Left forelimb (tissue), 1 donor: ENCODE measurements at places on chromosomes 16 and 17.
A peak's percentile ranks its signal among the peaks of the same experiment; 100 is the strongest.

- no peak for DNase-seq
These were observed 434 bp upstream of the CPSF4L start for GRCh38 chr17:73261952-73262675.

DNA sequence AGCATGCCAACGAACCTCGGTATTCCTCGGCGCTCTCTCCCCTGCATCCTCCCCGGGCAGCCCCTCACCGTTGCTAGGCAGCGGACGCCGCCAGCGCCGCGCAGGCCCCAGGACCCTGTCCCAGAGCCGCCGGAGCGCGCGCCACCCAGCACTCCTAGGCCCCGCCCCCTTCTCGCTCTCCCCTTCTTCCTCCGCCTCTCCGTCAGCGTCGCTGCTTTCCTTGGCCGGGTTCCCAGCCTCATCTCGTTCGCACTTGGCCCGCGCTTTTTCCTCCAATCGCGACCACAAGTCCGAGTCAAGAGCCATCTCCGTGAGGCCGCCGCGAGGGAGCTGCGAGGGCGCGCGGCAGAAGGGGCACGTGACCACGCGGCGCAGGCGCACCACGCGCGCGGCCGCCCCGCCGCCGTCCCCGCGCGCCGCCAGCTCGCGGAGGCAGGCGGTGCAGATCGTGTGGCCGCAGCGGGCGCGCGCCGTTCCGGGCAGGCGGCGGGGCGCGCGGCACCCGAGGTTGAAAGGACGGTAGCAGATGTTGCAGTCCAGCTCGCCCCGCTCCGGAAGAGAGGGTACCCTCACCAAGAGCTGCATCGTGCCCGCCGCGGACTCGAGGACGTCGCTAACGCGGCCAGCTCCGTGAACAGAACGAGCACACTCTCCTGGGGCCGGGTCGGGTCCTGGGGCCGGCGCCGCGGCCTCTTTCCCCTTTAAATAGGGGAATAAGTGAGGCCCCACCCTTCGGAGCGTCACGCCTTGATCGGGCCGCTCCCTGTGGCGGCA, at the start of gene RNF227:
Gene RNF227 (minus strand): TSS at position 679 of the 774 bp plus-strand sequence. CDS start 94 bp downstream, at position 585.
- DNase-seq: peak; percentile 97

GRCh38 chr17:80637048-80637781, 92.6 kb downstream of the RPTOR start:
- no peak for DNase-seq

DNA sequence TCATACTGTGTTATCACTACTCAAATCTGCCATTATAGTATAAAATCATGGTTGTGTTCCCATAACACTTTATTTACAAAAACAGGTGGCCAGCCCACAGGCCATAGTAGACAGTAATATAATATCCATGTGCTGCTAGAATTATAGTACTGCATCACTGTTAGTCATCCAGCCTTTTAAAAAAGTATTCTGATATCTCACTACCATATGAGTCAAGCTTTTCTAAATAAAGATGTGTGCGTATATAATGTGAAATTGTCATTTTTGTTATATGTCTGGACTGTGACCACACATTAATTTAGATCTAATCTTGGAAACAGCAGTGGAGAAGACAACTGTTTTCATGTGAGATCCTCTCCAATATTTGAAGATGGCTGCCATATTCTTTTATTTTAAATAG, 1049.1 kb upstream of the GOT2 start:
- no peak for DNase-seq

DNA sequence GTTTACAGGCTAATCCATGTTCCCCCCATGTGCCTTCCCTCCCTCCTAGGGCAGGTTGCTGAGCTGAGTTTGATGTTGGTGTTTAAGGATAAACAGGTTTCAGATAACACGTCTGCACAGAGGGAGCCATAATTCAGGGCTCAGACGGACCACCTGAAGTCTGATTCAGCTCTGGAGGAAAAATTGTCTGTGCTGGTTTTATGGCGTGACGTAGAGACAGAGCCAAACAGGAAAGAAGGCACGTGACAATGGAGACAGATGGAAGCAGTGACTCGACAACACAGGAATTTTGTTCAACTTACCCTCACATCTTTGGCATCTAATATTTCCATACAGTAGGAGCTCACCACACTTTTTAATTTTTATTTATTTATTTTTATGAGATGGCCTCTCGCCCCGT, 10.7 kb upstream of the USP10 start:
- no peak for DNase-seq

DNA sequence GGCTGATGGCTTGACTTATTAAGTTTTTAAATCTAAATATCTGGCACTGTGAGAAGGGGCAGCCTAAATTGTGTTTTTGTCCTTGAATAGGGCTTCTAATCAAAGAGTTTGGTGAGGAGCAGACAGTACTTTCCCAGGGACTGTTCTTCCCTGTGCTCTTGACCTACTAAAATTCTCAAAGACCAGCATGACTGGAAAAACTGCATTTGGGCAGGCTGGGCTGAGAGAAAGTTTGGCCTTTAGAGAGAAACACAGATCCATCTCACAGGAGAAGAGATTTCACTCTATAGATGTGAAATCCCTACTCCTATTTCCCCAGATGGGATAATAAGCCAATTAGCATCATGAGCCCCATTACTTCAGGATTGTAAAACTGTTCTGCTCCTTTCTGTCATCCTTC, 7.3 kb downstream of the PCTP start:
- no peak for DNase-seq

DNA sequence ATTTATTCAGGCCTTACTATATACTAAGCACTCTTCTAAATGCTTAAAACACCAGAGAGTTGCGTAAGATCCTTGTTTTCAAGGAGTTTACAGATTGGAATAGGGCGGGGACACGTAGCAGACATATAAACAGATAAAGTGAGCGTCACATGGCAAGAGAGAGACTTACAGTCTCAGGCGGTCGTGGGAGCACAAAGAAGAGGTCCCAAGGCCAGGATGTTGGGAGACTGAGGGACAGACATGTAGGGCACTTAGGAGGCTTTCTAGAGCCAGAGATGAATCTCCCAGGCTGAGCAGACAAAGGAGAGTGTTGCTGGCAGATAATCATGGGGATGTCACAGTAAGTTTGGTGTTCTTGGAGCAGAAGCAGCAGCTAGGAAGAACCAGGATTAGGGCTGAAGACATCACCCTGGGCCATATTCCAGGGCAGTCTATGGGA, 119.1 kb upstream of the ANKFN1 start:
- DNase-seq: no peak

DNA sequence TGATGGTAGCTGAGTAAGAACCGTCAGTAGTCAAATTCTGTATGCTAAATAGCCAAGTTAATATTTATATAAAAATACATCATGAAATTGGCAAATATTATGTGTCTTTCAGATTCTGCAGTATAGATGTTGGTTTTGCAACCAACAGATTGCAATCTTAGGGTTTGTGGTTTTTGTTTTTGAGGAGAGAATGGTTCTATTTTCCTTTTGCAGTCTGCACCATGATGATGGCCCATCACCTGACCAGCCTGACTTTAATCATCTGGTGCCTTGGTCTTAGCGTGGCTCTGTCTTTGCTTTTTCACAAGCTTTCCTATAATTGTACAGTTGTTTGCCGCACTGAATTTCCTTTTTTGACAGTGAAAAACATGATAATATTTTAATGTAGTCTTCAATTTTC, 50.7 kb downstream of the NUP93 start:
- no peak for DNase-seq

- DNase-seq: no peak
These were observed 97.9 kb downstream of the ADCY9 start for GRCh38 chr16:4018391-4018790.

- DNase-seq: no peak
These were observed 12.1 kb downstream of the DNAJC7 start for GRCh38 chr17:42005166-42005565.

DNA sequence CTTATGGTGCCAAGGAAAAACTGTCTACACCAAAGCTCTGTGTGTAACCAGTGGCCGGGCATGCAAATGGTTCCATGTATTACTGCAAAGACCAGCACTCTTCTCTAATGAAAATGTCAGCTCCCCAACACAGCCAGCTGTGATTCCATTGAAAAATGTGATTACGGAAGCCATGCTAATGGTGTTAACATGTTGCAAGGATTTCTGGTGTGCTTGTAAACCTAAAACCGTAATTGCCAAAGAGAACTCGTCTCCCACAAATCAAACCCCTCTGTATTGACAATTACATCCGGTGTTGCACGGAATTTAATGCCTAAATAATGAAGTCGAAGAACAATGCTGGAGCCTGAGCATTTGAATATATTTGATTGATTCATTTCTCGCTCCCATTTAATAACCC, 351.7 kb downstream of the NPIPA8 start:
- no peak for DNase-seq

- DNase-seq: no peak
These were observed 1545.0 kb downstream of the CDH8 start for GRCh38 chr16:60491273-60491672.
